ENCODE measurements at places on chromosomes 2 and 18.

DNA sequence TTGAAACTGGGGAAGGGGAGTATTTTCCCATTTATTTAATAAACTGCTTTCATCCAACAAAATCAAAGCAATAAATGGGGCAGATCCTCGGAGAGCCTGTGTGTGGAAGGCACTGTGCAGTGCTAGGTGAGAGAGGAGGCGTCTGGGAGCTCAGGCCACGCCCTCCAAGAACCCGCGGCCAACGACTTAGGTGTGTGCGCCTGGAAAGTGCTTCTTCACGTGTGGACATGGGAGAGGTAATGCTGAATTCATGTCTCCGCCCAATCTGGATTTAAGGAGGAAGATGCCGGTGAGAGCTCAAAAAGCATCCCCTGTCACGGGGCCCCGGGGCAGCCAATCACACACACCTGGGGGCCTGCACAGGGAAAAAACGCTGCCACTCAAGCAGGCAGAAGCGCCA is 77.4 kb downstream of the HDAC4 start:
- no peak for DNase-seq

DNA sequence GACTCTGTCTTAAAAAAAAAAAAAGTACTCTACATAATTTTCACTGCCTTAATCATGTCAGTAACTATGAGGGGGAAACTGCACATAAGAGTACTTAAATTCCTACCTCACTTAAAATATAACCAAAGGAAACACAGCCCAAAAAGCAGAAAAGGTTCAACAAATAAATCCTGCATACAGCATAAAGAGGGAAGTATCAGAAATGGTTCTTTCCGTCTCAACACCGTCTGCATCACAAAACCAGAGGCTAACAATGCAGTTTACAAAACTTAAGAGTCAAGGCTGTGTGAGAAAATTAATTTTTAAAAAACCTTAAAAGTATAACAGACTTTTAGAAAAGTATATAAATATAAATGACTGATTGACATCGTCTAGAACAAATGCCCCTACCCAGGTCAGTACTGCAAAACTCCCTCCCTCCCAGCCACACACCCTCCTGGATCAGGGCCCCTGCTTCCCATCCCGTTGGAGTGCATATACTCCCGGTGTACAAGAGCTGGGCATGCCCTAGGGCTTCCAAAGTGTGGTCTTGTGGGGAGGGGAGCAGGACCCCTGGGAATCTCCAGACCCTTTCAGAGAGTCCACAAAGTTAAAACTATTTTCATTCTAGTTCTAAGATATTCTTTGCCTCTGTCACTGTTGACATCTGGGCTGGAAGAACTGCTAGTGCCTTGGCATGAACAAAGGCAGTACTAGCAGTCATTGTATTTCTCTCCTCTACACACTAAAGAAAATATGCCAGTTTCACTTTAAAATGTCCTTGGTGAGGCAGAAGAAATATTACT is 67.0 kb upstream of the SERTAD2 start:
- no peak for DNase-seq

- no peak for DNase-seq
Observed at GRCh38 chr2:101082998-101083397, 68.2 kb downstream of the TBC1D8 start.

- DNase-seq: no peak
Observed at GRCh38 chr2:218570850-218571249, 2.2 kb downstream of the CNOT9 start.

GRCh38 chr2:226526716-226527115 is 272.9 kb downstream of the IRS1 start:
- no peak for DNase-seq

GRCh38 chr2:74101574-74102300 is 46.0 kb downstream of the BOLA3 start:
- DNase-seq: no peak
